ENCODE measurements at places on chromosomes 11 and 22.

DNA sequence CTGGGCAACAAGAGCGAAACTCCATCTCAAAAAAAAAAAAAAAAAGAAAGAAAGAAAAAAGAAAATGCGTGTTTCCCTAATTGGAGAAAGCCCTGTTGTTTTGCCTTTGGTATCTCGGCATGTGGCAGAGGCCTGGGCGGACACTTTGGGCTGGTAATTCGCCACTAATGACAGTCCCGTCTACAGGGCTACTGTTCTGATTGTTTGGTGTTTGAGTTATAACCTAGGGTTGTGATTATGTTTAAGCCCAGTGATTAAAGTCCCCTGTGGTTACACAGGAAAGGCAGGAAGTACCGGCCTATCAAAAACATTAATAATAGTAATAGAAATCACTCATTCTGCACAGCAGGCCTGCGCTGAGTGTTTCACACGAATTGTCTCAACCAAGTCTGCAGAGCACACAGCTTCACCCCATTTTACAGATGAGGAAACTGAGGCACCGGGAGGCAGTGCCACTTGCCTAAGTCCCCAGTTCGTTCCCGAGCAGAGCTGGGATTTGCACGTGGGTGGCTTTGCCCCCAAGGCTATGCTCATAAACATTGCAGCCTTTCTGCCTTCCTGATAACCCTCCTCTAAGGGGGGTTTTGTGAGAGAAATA is 39.1 kb upstream of the GRAMD4 start:
- no peak for DNase-seq

- no peak for DNase-seq
These were observed 170.6 kb downstream of the DYNC2H1 start for GRCh38 chr11:103279821-103280220.

- DNase-seq = no peak
These were observed 188.9 kb downstream of the ST3GAL4 start for GRCh38 chr11:126544108-126545056.

GRCh38 chr11:132994966-132995365 is 537.3 kb downstream of the OPCML start:
- DNase-seq = no peak

DNA sequence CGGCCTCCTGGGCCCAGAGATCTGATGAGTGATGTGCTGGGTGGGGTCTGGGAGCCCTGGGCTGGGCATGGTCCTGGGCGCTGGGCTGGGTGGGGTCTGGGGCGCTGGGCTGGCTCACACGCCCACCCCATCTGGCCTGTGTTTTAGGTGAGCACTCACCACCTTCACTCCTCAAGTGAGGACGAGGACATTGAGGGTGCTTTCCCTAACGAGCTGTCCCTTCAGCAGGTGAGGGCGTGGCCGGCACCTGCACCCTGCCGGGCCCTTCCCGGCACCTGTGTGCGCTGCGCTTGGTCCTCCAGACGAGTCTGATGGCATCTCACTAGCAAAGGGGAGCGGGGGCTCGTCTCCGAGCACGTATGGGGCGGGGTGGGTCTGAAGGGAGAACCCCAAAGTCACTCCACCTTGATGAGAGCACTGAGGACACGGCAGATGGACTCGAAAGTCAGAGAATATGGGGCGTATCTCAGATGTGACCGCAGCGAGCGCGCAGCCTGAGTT is 37.9 kb downstream of the SBF1 start:
- DNase-seq = no peak

DNA sequence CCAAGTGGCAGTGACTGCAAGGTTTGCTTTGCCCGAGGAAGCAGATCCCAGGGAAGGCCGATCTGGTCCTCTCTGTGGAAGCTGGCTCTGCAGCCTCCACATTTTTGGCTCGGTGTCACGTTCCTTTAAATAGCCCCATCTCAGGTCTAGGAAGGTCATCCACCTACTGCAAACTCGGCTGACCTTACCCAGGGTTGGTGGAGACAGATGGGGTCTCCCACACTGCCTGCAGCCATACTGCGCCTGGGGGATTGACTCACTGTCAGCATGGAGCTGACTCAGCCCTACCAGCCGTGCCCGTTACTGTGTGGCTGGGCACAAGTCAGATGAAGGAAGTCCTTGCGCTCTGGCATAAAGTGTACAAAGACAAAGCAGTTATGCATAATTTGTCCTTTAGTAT is 16.9 kb downstream of the CDPF1 start:
- DNase-seq = no peak

DNA sequence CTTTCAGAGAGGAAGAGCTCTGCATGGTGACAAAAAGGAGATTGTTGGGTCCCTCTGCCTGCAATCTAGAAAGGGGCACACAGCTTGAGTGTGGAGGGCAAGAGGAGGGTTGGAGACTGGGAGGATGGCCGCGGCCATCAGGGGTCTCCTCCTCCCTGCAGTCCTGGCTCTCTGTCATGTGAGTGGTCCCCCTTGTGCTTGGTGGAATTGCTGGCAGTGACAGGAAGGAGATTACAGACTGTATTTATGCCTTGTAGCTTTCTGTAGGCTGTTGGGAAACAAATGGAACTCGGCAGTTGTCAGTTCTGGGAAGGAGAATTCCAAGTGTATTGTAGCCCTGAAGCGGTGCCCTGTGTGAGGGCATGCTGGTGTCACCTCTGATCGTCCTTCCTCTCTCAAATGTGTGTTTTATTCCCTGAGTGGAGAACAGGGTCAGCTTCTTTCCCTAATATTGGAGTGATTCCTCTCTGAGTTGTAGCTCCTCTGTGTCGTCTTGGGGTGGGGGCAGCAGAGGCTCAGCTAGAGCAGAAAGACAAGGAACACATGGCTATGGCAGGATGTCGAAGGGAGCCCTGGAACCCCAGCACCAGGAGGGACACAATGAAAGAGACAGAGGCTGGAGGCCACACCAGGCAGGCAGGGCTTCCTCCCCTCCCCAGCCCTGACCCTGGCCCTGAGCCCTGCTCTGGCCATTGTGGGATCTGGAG is 163.1 kb downstream of the PKNOX2 start:
- DNase-seq = no peak

GRCh38 chr11:61544466-61544865 is 35.9 kb downstream of the LRRC10B start:
- DNase-seq = no peak

GRCh38 chr22:41752011-41752970 is 48.2 kb upstream of the CCDC134 start:
- no peak for DNase-seq

GRCh38 chr11:114258696-114259095 is 37.5 kb upstream of the NNMT start:
- DNase-seq = no peak

GRCh38 chr22:25357132-25357455 is 137.7 kb downstream of the CRYBB2 start:
- no peak for DNase-seq

- DNase-seq = no peak
These were observed 17.6 kb upstream of the BDNF start for GRCh38 chr11:27717801-27718229.

- no peak for DNase-seq
These were observed 189.3 kb downstream of the MIAT start for GRCh38 chr22:26846645-26847044.

- DNase-seq = no peak
These were observed 669 bp upstream of the GAL3ST1 start for GRCh38 chr22:30574997-30575671.

DNA sequence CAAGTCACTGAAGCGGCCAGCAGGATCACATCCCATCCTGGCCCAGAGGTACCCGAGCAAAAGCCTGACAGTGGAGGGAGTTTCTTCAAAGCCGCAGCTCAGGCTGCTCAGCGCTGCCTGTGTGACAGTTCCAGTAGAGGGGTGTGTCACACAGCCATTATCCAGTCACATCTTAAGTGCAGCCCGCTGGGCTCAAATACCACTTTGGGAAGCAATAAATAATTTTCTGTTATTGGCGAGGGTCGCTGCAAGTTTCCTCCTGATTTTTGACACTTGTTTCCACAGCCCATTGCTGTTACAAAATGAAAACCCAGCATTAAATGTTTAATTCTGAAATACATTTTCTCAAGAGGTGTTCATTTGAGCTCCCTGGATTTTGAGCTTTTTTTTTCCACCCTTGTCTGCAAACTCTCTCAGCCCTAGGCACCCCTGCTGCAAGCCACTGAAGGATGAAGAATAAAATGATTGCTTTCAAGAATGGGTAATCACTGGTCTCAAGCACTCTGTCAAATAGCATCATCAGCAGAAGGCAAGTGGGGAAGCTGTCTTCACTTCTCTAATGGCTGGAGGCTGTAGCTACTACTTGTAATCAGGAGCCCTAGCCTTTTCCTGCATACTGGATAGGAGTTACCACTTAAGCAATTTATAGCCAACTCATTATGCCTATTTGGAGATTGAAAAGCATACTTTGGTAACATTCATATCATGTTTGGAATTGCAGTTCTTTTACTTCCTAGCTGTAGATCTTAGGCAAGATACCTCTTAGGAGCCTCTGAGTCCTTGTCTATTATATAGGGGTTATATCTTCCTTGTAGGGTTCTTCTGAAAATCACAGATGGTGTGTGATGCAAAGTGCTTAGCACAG is 373.7 kb downstream of the METTL15 start:
- no peak for DNase-seq

- no peak for DNase-seq
These were observed 68.3 kb downstream of the PLEKHA7 start for GRCh38 chr11:16945671-16946469.

DNA sequence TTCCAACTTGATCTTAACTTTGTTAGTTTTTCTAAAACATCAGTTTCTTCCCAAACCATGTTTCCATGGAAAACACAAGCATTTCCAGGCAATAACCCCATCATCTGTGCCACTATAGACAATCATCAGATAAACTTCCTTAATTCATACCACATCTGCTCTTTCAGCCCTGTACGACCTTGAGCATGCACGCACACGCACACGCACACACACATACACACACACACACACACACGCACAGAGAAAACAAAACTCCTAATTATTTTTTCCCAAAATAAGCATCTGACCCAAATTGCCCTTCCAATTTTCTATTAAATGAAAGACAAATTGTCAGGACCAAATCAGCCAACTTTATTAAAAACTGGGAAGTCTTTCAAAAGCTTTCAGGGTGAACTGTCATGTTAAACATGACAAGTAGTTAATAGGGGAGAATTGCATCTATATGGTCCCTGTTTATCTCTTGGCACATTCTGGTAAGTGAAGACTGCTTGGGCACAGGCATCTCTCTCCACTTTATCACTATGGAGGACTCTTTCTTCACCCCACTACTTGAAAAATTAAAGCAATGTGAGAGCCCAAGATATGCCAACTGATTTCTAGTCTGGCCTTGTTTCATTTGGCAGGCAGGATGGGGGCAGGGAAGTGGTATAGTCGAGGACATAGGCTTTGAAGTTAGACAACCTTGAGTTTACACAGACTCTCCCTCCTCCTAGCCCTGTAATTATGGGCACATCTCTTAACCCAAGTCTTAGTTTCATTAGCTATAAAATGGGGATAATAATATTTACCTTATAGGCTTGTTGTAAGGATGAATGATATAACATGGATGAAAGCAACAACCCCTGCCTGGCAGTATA is 15.1 kb downstream of the ADM start:
- no peak for DNase-seq

DNA sequence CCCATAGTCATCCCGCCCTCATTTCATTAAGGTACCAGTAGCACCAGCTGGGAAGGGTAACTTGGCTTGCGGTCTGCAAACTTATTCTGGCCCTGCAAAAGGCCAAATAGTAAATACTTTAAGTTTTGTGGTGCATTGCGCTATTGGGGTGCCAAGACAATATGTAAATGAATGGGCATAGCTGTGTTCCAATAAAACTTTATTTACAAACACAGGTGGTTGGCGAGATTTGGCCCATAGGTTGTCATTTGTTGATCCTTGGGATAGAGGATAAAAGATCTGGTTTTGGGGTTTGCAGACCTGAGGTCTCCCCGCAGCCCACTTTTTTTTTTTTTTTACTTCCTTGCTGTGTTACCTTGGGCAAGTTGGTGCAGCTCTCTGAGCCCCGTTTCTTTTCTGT is 127.4 kb downstream of the MIAT start:
- no peak for DNase-seq

- DNase-seq = no peak
These were observed 61.0 kb downstream of the FBXO7 start for GRCh38 chr22:32535531-32536190.

DNA sequence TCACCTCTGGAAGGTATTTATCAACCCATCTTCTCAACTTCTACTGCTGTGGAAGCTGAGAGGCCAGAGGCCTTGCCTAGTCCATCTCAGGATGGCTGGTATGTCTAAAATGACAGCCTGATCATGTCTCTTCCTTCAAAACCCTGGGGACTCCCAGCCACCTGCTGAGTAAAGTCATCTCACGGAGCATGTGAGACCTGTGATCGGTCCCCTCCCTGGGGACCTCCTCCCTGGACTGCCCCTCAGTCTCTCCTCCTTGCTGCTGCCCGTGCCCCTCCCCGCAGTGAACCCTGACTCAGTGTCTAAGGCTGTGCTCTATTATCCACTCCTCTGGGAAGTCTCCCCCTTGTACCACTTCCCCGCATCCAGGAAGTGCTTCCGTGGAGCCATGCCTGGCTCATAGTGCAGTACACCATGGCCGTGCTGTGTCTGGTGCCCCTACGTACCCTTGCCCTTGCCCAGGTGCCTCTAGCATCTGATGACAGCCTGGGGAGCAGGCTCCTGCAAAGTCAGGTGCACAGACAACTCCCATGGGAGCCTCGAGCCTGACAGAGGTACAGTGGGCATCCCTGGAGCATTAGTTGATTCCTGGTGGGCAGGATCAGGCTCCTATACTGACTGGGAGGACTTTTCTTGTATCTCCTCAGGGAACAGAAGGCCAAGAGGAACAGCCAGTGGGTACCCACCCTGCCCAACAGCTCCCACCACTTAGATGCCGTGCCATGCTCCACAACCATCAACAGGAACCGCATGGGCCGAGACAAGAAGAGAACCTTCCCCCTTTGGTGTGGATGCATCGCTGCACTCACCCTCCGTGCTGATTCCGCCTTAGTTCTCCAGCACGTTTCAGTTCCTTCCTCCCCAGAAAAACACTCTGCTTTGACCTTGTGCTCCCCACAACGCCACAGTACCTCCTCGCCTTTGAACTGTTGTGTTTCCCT is 13.8 kb downstream of the SMARCB1 start:
- DNase-seq = no peak

DNA sequence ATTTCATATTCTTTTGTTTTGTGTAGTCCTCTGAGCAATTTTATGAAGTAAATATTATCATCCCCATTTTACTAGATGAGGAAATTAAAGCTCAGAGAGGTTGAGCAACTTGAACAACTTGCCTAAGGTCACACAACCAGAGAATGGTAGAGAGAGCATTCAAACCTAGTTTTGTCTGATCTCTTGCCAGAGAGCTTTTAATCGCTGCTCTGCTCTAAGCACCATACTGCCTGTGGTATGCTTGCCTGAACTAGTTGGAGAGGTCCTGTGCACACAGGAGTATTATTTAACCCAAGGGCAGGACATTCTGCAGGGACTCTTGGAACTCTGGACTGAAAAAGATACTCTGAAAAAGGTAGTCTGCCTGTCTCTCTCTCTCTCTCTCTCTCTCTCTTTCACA is 38.5 kb downstream of the TRAF6 start:
- DNase-seq = no peak

GRCh38 chr11:93936460-93936859 is 84.7 kb upstream of the HEPHL1 start:
- no peak for DNase-seq

GRCh38 chr11:73321604-73322381 is 13.7 kb downstream of the ARHGEF17 start:
- no peak for DNase-seq

GRCh38 chr11:134480136-134480712 is 68.2 kb upstream of the B3GAT1 start:
- no peak for DNase-seq

GRCh38 chr11:91796999-91797398 is 427.6 kb upstream of the FAT3 start:
- no peak for DNase-seq

- no peak for DNase-seq
These were observed 28.1 kb downstream of the ARAP1 start for GRCh38 chr11:72724021-72724551.

GRCh38 chr11:73095613-73096012 is 46.5 kb downstream of the FCHSD2 start:
- no peak for DNase-seq

All from activated effector memory CD4-positive, alpha-beta T cell treated with Interleukin-2 at 50 U/mL for 16 hours (primary cell).